ENCODE measurements at places on chromosomes 2 and 18.

GRCh38 chr2:98492441-98492840, 47.8 kb downstream of the INPP4A start:
- no peak for DNase-seq

GRCh38 chr2:216774620-216775019, 79.3 kb upstream of the IGFBP5 start:
- no peak for DNase-seq

DNA sequence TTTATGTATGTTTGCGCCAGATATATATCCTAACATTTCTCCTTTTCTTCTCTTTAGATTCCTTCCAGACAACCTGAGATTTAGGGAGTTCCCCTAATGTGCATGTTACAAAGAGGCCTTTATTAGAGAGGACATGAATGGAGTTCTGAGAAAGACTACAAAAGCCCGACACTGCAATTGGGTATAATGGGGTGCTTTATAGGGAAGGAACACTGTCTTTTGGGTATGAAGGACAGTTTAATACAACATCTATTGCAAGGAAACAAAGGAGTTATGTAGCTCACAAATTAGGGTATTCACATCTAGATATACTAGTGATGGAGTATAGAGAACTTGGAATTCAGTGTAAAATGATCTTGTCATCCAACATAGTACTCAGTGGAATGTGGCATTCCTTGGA, 383.8 kb downstream of the FIGN start:
- no peak for DNase-seq

- no peak for DNase-seq
Measured at GRCh38 chr2:72713857-72714256, 112.0 kb downstream of the EXOC6B start.

DNA sequence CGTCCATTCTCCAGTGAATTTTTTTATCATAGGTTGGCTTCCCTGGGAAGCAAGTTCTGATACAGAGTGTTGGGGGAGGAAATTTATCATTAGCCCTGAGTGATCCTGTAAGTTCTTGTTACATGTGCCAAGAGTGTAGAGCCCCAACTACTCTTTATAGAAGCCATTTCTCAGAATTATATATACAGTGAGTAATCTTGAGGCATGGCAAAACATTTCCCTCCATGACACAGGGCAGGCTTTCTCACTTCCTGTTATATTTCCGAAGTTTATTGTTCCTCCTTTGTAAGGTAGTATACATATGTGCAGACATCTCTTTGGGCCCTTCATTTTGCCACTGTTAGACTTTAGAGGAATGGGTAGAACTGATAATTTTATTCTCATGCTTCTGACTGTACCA, 484.7 kb upstream of the NRXN1 start:
- DNase-seq, result no peak

- DNase-seq, result no peak
Measured at GRCh38 chr18:31652357-31652756, 32.0 kb downstream of the B4GALT6 start.

DNA sequence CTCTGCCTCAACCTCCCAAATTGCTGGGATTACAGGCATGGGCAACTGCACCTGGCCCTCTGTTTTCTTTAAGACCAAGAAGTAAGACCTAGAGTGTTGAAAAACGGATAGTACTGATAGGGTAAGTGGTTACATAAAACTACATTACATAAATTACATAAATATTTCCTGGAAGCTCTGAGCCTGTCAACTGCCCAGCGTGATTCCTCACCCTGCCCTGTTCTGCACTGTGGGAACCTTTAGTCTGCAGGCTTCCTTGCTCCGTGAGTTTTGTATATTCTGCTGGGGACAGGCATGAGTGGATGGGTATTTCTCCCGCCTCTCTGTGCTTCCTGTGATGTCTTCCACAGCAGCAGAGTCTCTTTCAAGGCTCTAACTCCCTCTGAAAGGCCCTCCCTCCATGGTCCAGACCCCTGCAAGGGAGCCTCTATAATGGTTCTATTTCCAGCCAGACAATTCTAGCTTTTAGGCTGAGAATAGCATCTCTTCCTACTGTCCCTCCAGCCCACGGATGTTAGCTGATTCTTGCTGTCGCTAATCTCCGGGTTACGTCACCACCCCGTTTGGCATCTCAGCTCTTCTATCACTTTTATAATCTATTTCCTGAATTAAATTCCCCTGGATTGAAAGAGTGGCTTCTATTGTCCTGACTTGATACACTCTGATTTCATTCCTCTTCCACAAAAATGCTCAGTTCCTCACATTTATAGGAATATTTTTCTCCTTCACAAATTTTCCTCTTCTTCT, 49.5 kb upstream of the PLEKHM3 start:
- no peak for DNase-seq

- no peak for DNase-seq
Measured at GRCh38 chr18:41955688-41956087, 654 bp downstream of the PIK3C3 start.

DNA sequence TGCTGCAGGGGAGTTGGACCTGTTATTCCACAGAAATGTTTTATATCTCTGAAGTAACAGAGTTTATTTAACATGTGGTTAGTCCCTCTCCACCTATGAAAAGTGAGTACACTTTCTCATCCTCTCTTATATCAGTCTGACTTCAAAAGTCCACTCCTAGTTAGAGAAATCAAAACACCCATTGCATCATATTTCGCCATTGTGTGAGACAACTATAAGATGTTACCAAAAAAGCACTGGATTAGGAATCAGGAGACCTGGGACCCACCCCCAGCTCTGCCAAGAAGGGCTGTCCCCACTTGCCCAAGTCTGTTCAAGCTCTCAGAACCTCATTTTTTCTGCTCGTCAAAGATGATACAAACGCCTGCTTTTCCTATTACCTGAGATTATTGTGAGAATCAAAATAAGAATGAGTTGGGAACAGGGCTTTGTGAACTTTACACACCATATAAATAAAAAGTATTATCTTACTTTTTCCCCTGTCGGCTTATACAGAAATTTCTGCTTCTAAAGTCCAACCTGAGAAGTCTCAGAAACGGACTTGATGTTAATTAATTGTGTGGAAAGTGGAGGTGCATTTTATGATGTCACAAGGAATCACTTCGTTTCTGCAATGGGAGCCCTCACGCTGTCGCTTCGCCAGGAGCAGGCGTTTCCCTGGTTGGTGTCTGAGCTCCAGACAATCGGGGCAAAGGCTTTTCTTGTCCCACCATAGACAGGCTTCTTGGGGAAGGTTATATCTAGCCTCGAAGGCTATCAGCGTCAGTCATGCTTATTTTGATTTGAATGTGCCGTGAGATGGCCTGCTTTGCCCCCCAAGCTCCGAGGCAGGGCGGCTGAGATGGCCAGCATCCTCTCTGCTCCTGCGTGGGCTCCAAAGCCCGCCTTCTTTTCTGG, 89.6 kb upstream of the ZNF516 start:
- DNase-seq, result no peak

GRCh38 chr2:149399934-149400615, 69.7 kb downstream of the LYPD6 start:
- no peak for DNase-seq

DNA sequence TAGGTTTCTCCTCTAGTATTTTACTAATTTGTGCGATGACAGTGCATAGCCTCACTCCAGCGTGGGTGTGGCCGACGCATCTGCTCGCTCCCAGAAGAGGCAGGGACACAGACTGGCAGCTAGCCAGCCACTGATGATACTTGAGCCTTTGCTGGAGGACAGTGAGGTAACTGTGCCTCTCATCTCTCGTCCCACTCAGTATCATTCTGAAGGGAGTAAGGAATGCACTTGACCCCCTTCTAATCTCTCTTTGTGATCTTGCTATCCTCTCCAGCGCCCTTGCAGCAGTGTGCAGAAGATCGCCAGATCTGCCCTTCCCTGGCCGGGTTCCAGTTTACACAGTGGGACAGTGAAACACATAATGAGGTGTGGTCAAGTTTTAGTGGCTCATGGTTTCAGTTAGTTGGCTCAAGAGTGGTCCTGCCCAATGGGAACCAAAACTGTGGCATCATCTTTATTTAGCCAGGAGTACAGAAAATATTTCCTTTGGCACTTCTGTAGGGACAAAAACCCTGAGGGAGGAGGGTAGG, 17.5 kb downstream of the NCAPH start:
- no peak for DNase-seq

GRCh38 chr2:119224391-119225104, 914 bp downstream of the STEAP3 start:
- no peak for DNase-seq

- DNase-seq, result no peak
Measured at GRCh38 chr2:138512672-138513071, 11.1 kb downstream of the SPOPL start.
